ENCODE measurements at places on chromosomes 4 and X. TPM values are rescaled to one million over a fixed set of nuclear protein-coding genes. Genes with fewer than 3 reads are reported as not detected.

DNA sequence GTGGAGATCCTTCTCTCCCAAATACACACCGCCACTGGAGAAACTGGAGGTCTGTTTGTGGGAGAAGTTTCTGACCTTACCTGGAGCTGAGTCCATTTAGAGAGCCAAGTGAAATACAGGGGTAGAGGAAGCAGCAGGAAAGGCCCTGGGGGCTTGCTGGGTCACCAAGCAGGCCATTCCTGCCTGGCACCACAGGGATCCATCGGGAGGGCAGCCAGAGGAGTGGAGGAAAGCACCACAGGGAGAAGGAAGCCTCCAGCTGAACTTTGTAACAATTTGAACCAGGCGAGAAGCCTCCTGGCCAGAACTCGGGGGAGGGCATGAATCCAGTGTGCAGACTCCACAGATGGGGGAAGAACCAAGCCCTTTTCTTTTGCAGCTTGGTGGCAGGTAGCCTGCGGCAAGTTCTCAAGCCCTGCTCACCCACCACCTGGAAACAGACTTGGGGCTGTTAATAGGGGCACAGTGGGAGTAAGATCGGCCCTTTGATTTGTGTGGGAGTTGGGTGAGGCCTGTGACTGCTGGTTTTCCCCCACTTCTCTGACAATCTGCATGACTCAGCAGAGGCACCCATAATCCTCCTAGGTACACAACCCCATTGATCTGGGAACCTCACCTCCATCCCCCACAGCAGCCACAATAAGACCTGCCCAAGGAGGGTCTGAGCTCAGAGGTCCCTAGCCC is 94.6 kb downstream of the IRS4 start:
- DNase-seq, result no peak

- no peak for DNase-seq
These were observed 125.2 kb upstream of the USP9X start for GRCh38 chrX:40960041-40960440.

The QRFPR gene
- 1.9 TPM for polyA plus RNA-seq

The MTNR1A gene
- 1.5 TPM for polyA plus RNA-seq

DNA sequence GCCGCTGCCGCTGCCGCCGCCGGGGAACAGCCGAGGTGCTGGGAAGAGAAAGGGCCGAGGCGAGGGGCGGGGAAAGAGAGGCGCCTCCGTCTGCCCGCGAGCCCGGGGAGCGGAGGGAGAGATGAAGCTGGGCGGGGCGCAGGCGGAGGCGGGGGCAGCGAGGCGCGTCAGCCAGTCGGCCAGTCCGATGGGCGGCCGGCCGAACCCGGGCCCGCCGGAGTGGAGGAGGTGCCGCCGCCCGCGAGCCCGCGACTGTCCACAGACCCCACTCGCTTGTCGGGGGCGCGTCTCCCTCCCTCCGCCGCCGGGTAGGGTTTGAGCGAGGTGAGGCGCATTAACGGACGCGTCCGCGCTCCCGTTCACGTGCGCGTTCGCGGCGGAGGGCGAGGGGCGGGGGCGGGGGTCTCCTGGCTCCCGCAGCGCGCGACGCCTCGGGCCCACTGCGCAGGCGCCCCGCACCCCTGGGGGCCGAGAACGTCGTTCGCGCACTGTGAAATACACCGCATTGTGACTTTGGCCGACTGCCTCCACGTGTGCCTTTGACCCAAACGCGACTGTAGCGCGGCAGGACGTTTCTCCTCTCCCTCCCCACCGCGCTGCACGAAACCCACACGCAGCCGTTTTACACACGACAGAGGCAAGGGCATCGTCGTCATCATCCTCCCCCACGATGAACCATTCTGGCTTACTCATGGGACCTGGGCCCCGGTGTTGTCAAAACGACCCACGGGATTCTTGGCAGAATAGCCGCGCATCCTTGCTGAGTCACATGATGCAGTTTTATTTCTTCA is at the start of gene NUDT11:
NUDT11 (minus strand) TSS at position 92 of the 791 bp plus-strand sequence. CDS start 148 bp downstream, outside the sequence.
- peak; percentile 67 for DNase-seq

The EFHC2 gene
- 10.6 TPM for polyA plus RNA-seq

DNA sequence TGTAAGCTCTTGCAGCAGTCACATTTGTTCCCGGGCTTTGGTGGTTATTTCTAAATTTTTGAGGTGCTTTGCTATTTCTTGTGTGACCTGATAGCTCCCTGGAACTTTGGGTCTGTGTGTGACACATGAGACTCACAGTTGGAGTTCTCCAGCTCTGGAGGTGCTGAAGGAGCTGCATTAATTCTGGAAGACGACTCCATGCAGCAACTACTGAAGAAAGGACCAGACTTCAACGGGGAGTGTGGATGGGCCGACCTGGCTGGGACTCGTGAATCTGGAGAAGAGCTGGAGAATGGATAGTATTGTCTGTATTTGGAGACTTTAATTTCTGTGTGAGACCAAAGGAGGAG is 1.5 kb downstream of the MRFAP1 start:
- DNase-seq, result no peak

The ASB9 gene
- 14.5 TPM for polyA plus RNA-seq

DNA sequence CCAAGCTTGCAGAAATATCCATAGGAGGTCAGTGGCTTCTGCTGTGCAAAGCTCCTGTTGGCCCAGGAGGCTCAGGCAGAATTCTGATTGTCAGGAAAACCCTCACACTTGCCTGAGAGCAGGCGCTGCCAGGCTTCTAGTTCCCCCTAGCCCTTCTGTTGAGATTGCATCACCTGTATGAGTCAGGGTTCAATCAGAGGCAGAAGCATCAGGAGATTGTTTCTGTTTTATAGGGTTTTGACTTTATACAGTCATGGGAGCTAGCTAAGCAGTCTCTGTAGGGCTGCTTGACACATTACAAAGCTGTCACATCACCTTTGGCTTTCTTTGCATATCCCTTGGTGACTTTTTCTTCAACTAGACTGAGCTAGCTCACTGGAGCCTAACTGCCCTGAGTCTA is 27.8 kb downstream of the DIPK2B start:
- no peak for DNase-seq

GRCh38 chr4:1266881-1267763 is 18.2 kb upstream of the CTBP1 start:
- DNase-seq, result no peak

DNA sequence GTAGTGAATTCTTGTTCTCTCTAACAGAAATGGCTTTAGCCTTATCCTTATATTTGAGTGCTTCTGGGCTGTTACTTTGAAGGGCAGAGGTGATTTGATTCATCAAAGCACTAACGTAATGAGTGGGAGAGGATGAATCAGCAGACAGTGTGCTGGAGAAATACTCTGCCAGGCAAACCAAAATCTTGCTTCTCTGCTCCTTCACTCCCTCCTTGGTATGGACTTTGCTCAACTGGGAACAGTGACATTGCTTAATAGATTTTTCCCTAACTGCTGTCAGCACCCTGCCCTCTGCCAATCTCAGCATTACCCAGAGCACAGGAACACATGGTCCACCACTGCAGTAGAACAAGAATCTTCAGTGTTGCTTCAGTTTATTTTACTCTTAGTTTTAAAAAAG is 56.0 kb downstream of the PDLIM5 start:
- DNase-seq, result no peak

DNA sequence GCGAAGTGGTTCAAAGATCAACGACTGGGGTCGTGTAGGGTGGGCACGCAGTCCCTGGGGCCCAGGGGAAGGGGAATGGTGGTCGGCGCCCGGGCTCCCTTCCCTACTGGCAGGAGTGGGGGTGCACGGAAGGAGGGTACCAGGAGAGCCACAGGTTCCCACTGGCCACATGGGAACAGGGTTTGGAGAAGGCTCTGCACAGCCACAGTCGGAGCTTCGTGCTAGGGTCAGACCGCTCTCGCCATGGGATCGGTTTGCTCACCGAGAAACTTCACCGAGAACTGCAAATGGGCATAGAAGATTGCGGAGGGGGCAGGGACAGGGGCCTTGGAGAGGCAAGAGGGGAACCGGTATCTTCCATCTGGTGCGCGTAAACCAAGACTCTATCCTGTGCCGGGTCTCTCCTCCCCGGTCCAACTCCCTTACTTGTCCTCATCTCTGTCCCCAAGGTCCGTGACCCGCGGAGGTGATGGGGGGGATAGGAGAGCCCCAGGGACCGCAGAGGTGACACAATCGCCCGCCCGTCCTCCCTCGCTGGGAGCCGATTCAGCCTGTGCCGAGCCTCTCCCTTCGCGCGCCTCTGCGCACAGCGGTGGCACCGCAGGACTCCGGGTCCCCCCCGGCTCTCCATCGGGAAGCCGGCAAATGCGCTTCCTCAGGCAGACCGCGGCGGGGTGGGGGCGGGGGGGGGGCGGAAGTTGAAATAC is 1.0 kb downstream of the SCD5 start:
- peak; percentile 36 for DNase-seq

- DNase-seq, result no peak
These were observed 449 bp downstream of the CTPS2 start for GRCh38 chrX:16711893-16712547.

DNA sequence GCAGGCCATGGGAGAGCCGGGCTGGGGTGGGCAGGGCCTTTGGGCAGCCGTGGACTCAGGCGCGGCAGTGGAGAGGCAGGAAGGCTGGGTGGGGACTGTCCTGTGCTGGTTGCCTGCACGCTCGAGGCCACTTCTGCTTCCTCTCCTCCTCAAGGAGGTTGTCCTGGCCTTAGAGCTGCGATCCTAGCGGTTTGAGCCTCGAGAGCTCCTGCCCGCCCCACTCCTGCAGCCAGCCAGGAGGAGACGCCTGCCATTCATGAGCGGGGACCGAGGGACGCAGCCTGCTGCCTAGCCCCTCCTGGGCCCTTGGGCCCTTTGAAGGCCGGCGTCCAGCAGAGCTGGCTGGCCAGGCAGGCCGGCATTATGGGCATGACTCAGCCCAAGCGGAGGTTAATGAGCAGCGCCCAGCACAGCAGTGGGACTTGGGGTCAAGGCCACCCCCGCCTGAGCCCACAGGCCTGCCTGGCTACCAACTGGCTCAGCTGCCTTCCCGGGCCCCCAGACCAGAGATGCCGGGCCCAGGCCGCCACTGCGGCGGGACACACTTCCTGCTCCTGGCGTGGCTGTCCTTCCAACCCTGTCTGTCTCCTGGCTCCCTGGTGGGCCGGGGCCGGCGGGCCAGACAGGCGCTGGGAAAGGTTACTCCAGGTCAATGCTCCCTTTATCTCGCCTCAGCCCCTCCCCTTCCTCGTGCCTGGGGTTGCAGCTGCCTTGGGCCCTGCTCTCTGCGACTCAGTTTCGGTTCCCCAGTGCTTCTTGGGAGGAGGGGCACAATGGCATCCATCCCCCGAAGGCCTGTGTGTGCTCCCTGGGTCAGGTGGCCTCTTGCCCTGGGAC is 1.8 kb downstream of the ABCD1 start:
- no peak for DNase-seq

Measured in renal pelvis (tissue), 12 donors.